Ascending aorta (tissue), 2 donors: ENCODE measurements at places on chromosomes 2 and 18. TPM values are rescaled to one million over a fixed set of nuclear protein-coding genes. Genes with fewer than 3 reads are reported as not detected.

DRC1 gene
- not detected for total RNA-seq

OTOF gene
- not detected for total RNA-seq

FKBP7 gene
- total RNA-seq = 7.7 TPM

GALNT3 gene
- 0.64 TPM for total RNA-seq

ERFE gene
- total RNA-seq = 3.3 TPM

DNA sequence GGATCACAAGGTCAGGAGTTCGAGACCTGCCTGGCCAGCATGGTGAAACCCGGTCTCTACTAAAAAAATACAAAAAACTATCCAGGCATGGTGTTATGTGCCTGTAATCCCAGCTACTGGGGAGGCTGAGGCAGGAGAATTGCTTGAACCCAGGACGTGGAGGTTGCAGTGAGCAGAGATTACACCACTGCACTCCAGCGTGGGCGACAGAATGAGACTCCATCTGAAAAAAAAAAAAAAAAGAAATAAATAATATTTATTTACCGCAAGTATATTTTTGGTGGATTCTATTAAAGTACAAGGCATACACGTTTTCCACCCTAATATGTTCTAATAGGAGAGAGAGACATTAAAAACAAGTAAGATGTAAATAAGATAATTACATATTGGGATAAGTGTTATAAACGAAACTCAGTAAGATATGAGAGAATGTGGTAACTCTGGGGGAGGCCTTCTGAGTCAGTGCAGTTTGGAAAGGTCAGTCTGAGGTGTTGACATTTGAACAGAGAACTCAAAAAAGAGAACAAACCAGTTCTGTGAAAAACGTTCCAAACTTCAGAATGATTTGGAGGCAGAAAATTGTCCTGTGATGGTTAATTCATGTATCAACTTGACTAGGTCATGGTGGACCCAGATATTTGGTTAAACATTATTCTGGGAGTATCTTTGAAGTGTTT is 8.8 kb upstream of the POLI start:
- H3K27me3 ChIP-seq = no peaks in the 10 kb centered on the region
- H3K4me3 ChIP-seq = no peak overlapping the region
- peaks cover 6% of the 10 kb centered on the region for H3K4me1 ChIP-seq
- H3K27ac ChIP-seq = no peak overlapping the region
- no peaks in the 10 kb centered on the region for H3K36me3 ChIP-seq

GRCh38 chr2:10740226-10740625 is 18.8 kb downstream of the ATP6V1C2 start:
- no peak for DNase-seq
- H3K27me3 ChIP-seq = no peaks in the 10 kb centered on the region
- H3K4me3 ChIP-seq = no peak overlapping the region
- H3K36me3 ChIP-seq = no peaks in the 10 kb centered on the region
- no peaks in the 10 kb centered on the region for H3K4me1 ChIP-seq
- H3K27ac ChIP-seq = no peak overlapping the region

- no peak overlapping the region for H3K27ac ChIP-seq
- no peak for DNase-seq
- no peaks in the 10 kb centered on the region for H3K36me3 ChIP-seq
- H3K4me1 ChIP-seq = no peaks in the 10 kb centered on the region
- H3K27me3 ChIP-seq = no peaks in the 10 kb centered on the region
- no peak overlapping the region for H3K4me3 ChIP-seq
These were observed 125.9 kb upstream of the NABP1 start for GRCh38 chr2:191552066-191552465.
